Activated CD4-positive, alpha-beta T cell treated with anti-CD3 and anti-CD28 coated beads, Interleukin-2, amount 50 U/mL, for 48 hours (primary cell): ENCODE measurements at places on chromosomes 13 and 19.

DNA sequence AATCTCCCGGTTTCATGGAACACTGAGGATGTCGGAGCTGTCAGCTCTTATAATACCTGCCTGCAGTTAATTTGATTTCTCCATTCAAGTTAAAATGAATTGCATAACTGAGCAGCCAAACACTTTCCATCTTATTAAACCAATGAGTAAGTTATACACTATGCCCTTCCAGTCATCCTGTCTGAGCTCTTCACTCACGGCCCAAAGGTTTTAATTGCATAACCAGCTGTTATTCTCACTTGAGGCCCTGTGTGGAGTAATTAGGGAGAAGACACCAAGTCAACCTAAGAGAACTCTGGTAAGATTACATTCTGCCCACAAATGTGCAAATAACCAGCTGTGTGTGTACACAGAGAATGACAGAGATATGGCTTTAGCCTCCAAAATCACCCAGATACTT lies 303.5 kb downstream of the TBC1D4 start:
- no peak for DNase-seq

- no peak for DNase-seq
Measured at GRCh38 chr19:37899966-37900365, 6.4 kb downstream of the WDR87 start.

- DNase-seq, result no peak
Measured at GRCh38 chr13:97512732-97513131, 78.8 kb downstream of the RAP2A start.

- no peak for DNase-seq
Measured at GRCh38 chr13:113418722-113419049, 34.6 kb downstream of the ADPRHL1 start.

GRCh38 chr19:32287811-32288227 lies 57.6 kb upstream of the ZNF507 start:
- DNase-seq, result peak; percentile 42

DNA sequence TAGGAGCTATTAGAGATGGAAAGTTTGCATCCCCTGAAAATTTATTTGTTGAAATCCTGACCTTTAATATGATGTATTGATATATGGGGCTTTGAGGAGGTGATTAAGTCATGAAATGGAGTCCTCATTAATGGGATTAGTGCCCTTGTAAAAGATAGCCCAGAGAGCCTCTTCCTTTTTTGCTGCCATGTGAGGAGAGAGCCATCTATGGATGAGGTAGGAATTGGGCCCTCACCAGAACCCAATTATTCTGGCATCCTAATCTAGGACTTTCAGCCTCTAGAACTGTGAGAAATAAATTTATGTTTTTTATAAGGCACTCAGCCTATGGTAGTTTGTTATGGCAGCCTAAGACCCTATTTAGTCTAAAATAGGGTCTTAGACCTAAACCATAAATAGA lies 250.2 kb upstream of the SLITRK1 start:
- no peak for DNase-seq

- peak; percentile 79 for DNase-seq
Measured at GRCh38 chr19:43464134-43464775, 1.2 kb downstream of the LYPD3 start.

GRCh38 chr13:29722415-29722814 lies 126.9 kb upstream of the SLC7A1 start:
- no peak for DNase-seq

- no peak for DNase-seq
Measured at GRCh38 chr13:97945792-97946419, 7.6 kb upstream of the IPO5 start.

GRCh38 chr13:23534090-23534489 lies 36.1 kb upstream of the TNFRSF19 start:
- DNase-seq, result no peak

GRCh38 chr19:58364146-58364545 lies 1.6 kb upstream of the ZNF497 start:
- no peak for DNase-seq

GRCh38 chr13:104105418-104106355 lies 1039.5 kb upstream of the SLC10A2 start:
- DNase-seq, result no peak

GRCh38 chr19:37963190-37963936 lies 56.4 kb downstream of the SIPA1L3 start:
- no peak for DNase-seq

DNA sequence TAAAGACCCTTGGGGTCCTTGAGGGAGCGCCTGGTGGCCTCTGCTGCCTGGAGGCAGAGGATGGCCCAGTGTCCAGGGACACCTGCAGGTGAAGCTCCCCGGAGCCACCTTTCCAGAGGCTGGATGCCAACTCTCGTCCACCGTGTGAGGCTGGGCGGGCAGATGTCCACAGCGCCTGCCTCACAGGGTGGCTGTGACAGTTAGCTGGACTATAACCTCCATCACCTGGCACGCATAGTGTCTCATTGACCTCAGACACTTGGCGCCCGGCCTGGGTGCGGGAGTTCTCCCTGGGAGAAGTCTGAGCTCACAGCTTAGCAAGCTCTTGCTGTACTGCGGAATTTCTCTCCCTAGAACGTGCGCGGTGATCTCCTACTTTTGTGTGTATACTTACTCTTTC lies 9.8 kb downstream of the BICRA start:
- no peak for DNase-seq

DNA sequence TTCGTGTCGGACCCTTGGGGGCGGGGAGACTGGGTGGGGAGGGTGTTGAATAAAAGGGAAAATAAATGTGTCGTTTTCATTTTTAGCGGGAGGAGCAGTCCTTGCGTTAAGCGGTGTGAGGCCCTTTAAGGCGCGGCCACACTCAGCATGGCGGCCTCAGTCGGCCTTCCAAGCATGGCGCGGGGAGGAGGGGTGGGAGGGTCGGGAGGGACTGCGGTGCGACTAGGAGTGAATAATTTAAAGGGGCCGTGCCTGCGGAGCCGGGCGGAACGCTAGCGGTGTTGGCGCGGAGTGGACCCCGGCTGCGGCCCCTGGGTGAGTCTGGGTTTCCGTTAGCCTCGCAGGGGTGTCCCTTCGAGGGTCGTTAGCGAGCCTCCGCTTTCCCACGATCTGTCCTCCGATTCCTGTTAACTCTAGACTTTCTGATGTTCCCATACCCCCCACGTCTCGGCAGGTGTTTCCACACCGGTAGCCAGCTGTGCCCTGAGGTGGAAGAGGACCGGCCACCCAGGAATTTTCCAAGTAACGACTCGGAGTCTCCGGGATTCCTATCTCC lies 1.5 kb upstream of the PNPLA6 start:
- DNase-seq, result peak; percentile 84

GRCh38 chr19:58401840-58402421 lies 6.5 kb downstream of the RNF225 start:
- DNase-seq, result no peak

GRCh38 chr13:63288576-63288975 lies 1872.9 kb upstream of the PCDH20 start:
- DNase-seq, result no peak

DNA sequence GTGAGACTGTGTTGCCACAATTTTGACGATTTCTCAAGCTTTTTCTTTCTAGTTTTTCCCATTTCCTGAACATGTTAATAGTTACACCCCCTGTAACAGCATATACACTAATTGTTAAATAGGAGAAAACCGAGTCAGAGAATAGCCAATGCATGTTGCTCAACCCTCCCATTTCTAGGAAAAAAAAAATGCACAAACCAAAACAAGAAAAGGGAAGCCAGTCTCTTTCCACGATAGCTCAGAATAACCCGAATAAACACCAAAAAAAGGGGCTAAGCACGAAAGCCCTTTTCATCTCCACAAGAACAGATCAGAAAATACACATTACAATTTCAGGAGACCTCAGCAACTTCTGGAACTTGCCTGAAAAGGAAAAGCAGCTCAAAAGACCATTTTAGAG lies 16.3 kb downstream of the LATS2 start:
- DNase-seq, result no peak

GRCh38 chr13:38372820-38373383 lies 23.3 kb downstream of the UFM1 start:
- DNase-seq, result no peak

DNA sequence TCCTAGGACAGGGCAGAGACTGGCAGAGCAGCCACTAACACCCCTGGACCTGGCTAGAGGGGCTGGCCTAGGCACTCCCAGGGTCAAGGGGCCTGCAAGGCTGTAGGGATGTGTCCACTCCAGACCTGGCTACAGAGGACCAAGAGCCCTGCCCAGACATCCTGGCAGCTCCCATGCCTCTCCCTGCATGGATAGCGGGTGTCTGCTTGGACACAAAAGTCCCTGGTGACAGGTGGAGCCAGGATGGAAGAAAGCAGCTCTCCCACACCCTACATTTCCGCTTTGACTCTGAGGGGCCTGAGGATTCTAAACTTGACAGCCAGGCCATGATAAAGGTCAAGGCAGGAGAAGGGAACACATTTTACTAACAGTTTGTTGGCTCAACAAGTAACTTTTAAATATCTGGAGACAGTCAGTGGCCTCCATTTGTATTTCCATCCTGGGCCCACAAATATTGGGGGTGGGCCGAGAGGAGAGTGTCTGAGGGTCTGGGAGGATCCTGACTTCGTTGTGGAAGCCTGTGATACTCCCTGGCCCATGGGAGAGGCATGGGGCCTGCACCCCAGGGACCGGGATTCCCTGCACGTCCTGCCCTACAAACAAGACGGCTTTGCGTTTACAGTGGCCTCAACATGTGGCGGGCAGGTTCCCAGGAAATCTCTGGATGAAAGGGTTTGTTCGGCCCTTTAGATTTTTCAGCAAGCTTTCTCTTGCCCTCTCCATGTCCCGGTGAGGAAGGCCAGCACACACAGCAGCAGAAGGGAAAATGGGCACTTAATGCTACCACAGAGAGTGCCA lies 19.8 kb upstream of the SLC7A9 start:
- DNase-seq, result no peak

DNA sequence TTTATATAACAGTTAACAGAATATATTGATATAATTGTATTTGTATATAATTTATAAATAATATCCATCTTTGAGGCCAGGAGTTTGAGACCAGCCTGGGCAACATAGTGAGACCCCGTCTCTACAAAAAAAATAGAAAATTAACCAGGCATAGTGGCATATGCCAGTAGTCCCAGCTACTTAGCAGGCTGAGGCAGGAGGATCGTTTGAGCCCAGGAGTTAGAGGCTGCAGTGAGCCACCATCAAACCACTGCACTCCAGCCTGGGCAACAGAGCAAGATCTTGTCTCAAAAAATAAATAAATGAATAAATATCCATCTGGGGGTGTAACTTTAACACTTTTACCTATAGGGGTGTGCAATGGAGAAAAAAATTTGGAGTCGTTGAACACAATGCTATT lies 1.3 kb upstream of the SHFL start:
- DNase-seq, result no peak

- DNase-seq, result peak; percentile 42
Measured at GRCh38 chr19:6613711-6614110, 22.8 kb upstream of the CD70 start.

GRCh38 chr19:18429717-18430416 lies 8.1 kb downstream of the ISYNA1 start:
- DNase-seq, result no peak

GRCh38 chr19:2391118-2391725 lies 31.2 kb downstream of the TMPRSS9 start:
- DNase-seq, result peak; percentile 38

DNA sequence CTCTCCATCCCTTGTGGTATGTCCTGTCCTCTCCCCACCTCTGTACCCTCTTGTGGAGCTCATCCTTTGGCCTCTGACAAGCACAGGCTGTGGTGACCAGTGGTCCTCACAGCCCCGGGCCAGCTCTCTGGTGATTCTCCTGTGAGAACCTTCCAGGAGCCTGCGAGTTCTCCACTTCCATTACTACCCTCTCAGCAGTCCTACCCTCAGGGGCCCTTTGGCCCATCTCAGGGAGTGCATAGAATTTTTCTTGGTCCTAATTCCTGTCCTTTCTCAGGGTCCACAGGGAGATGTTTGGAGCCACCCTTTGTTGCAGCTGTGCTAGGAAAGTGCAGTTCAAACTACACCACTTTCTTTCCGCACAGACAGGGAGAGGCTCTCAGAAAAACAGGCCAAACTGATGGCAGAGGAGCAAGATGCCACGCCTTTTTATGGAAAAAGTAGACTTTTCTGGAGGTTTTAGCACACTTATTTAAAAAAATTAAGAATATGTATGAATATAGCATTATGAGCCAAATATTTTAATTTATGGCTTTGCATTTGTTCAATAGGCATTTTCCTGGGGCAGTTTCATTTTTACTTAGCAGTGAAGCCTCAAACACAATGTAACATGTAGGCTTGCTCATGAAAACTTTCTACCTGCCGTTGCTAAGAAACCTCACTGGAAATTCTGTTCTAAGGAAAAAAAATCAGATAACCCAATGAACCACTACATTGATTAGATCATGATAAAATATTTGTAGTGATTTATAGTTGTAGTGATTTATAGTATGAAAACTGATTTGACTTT lies 92.0 kb downstream of the GPR12 start:
- no peak for DNase-seq

GRCh38 chr19:18156841-18157464 lies 4.0 kb downstream of the PIK3R2 start:
- DNase-seq, result no peak

DNA sequence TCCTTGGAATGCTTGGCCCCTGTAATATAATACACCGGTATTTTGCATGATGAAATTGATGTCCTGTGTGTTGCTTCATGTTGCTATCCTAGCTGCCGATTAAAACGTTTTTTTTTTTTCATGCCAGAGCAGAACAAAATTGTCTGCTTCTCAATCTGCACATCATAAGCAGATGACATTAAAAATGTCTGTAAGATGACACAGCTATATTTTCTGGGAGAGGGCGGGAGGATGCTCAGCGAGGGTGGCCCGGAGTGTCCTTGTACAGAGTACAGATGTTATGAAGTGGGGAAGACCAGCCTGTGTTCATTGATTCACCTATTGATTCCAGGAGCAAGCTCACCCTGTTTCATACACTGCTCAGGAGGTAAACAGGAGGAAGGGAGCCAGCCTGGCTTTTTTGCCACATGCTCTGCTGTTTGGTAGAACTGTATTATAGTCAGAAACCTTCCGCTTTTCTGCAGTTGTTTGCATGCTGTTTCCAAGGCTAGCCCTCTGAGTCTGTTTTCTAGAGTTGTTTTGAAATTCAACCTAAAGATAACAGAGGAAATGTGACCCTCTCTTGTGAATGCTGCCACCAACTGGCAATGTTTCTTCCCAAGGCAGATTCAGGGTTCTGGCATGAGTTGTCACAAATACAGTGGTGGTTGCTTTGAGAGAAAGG lies 4.7 kb upstream of the IRS2 start:
- no peak for DNase-seq
